ENCODE measurements at places on chromosomes 13 and 19.

DNA sequence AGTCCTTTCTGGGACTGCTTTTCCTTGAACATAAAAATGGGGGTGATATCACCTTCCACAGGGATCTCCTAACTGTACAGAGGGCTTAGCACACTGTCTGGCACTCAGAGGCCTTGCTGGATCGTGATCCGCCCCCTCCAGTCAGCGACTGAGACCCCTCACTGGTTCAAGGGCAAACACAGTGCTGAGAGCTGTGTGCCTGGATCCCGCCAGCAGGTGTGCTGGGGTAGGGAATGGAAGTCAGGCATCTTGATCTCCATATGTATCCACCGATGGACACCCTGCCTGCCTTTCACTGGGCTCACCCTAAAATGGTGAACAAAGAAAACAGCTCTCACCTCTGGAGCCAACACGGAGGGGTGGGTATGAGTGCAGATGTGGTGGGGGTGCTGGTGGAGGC, 64.3 kb downstream of the IRS2 start:
- DNase-seq = no peak

DNA sequence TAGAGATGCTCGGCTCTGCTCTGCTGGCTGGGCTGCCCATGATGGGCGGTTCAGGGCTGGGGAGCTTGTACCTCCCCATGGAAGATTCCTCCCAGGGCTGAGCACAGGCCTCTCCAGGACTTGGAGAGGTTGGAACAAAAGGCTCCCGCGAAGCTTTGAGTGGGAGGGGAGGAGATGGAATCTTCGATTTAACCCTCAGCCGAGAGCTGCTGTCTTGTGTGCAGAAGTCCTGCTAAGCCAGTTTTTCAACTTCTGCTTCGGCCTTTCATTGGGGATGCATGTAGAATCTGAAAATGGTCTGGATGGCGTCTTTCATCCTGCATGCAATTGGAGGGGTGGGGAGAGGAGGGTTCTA, 163.3 kb downstream of the KDM4B start:
- no peak for DNase-seq

DNA sequence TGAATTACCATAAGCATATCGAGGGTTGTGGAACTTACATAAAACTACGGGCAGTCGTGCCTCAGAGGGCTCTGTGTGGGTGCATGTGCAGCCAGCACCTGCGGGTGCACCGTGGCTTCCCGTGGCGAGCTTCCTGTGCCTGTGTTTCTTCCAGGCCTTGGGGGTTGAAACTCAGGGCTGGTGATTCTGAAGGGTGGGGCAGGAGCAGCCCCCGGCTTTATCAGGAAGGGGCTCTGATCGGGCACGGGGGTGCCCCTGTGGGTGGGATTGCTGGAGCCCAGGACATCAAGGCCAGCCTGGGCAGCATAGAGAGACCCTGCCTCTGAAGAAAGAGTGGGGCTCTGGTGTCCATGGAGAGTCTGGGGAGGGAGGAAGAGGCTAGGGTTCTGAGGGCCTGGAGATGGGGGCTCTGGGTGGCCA, 11.1 kb downstream of the ATP4B start:
- DNase-seq = no peak

GRCh38 chr13:28306325-28306724, 168.0 kb downstream of the PAN3 start:
- DNase-seq = no peak

DNA sequence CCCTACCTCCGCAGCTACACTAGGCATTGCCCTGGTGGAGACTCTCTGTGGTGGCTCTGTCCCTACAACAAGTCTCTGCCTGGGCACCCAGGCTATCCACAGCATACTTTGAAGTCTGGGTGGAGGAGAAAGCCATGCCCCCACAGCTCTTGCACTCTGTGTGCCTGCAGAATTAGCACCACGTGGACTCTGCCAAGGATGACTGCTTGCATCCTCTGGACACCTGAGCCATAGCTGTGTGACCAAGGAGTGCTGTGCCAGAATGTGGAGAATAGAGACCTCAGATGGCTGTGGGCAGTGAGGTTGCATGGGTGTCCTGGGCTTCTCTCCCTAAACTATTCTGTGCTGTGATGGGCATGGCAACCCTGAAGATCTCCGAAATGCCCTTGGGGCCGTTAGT, 21.2 kb upstream of the MCF2L start:
- no peak for DNase-seq

DNA sequence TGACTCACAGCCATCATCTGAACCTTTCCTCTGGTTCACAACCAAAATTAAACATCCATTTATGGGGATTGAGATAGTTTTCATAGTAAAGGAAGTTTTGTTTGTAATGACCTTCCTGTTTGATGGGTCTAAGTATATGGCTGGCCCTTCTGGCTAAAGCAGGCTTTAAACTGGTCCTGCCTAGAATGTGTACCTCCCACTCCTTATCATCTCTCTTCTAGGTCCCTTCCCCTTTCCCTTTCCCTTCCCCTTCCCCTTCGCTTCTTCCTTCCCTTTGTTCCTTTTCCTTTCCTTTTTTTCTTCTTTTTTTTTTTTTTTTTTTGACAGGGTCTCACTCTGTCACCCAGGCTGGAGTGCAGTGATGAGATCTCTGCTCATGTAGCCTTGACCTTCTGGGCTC, 35.6 kb downstream of the BBC3 start:
- no peak for DNase-seq

GRCh38 chr19:10421240-10422045, 1.1 kb downstream of the PDE4A start:
- DNase-seq = no peak

DNA sequence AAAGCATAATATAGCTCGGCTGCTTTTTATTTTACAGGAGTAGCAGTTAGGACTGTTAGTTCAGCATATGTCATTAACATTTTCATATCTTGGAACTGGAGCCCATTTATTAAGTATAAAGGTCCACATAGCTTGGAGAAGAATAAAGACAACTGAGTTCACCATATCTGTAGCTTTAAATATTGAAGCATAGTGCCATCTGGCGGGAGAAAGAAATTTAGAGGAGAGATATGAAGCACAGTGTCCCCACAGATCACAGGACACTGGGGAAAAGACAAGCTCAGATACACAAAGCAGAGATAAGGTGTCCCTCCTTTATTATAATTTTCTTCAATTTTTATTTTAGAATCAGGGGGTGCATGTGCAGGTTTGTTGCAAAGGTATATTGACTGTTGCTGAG, 104.7 kb upstream of the FREM2 start:
- no peak for DNase-seq

- no peak for DNase-seq
Observed at GRCh38 chr13:27975564-27976361, 6.6 kb upstream of the CDX2 start.

DNA sequence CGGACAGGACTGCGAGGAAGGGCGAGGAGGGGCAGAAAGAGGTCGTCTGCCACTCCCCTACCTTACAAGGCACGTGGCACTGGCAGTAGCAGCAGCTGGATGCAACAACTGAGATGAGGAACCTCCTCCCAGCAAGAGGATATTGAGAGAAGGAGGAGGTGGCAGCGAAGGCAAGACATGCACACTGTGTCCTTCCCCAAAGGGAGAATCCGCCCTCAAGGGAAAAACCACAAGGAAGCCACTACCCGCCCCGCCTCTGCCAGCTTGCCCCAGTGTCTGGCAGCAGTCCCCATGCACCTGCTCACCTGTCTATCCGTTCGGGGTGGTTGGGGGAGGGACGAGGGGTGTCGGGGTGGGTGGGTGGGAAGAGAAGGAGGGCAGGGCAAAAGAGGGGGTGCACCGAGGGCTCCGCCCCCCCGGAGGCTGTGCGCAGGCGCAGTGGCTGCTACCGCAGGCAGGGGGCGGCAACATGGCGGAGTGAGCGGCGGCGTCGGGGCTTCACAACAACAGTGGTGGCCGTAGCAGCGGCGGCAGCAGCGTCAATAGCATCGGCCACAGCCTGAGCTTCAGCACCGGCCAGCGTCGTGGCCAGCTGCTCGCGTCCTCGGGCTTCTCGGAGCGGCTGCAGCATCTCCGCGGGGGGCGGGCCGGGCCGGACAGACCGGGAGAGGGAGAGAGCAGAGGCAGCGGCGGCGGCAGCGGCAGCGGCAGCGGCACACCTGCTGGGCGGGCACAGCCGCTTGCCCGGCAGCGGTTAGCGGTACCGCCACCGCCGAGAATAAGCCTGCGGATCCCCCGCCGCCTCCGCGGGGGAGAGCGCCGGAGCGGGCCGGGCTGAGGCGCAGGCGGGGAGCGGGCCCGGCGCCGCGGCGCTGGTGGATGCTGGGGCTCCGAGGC, at the start of gene NBEA:
NBEA (plus strand) TSS at position 436 of the 897 bp plus-strand sequence. CDS start 551 bp downstream, outside the sequence.
- DNase-seq = no peak

GRCh38 chr19:14686411-14686810, 3.4 kb upstream of the ZNF333 start:
- DNase-seq = no peak

DNA sequence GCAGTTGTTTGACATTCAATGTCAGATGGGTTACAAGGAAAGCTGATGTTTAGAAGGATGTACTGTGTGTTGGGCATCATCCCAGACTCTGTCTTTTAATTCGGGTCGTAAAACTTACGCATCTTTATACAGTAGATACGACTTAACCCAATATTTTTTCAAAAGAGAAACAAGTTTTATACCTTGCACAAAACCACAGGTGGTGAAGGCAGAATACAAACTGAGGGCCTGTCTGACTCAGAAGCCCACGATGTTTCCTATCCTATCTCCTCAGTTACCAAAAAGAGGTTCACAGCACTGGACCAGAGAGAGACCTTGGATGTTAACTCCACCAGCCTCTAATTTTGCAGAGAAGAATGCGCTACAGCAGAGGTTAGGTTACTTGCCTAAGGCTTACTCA, 477.0 kb downstream of the FOXO1 start:
- no peak for DNase-seq

DNA sequence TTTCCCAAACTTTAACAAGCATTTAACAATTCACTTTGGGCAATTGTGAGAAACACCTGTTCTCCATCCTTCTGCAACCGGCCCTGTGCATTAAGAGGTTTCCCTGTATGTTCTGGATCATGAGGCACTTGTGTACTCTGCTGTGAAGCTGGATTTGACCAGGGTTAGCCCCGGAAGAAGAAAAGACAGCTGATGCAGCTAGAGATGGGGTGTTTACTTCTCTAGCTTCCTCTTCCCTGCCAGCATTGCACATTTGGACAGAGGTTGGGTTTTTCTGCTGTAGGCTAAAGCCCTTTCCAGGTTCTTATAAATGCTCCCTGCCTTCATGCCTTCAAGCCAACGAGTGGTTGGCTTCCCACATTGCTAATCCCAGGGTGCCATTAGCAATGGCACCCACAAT, 20.9 kb downstream of the MBD3L2B start:
- DNase-seq = no peak

DNA sequence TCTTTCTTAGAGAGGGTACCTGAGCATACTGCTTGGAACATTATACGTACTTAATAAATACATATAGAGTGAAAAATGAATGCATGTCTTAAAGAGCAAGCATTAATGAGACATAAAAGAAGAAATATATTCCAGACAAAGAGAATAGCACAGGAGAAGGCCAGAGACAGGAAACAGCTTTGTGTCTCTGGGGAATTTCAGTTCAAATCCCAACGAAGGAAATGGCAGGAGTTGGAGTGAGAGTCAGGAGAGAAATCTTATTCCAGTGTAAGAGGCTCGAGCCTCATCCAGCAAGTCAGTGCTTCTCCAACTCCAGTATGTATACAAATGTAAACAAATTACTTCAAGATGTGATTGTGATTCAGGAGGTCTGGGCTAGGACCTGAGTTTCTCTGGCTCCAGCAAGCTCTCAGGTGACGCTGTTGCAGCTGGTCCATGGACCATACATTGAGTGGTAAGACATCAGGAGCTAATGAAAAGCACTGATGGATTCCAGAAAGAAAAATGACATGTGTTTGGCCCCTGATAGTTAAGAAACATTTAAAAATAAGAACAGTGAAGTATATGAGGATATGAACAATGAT, 108.2 kb downstream of the RAP2A start:
- no peak for DNase-seq

- DNase-seq = no peak
Observed at GRCh38 chr13:94416454-94417080, 62.9 kb downstream of the DCT start.

DNA sequence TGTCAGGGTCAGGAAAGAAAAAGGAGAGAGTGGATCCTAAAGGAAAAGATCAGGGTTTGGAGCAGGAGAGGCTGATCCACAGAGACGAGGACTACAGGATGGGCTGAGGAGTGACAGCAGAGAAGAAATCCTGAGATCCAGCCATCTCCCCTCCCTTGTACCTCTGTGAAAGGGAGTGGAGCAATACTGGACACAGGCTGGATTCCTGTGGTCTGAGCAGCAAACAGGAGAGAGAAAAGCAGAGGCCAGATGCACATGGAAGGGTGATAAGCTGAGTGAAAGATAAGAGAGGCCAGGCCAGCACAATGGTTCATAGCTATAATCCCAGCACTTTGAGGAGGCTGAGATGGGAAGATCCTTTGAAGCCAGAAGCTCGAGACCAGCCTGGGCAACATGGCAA, 472.1 kb upstream of the TSHZ3 start:
- no peak for DNase-seq

DNA sequence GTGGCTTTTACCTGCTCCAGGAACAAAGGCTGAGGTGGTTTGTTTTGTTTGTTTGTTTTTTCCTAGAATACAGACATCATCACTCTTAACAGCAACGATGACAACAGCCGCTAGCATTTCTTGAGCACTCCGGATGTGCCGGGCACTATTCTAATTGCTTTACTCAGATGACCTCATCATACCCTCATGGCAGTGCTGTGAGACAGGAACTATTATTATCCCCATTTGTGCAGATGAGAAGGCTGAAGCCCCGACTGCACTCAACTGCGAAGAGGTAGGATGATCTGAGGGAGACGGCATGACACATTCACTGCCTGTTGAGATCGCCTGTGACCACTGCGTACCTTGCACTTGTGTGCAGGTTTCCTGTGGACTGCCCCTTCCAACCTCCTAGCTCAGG, 66.5 kb downstream of the CCDC70 start:
- no peak for DNase-seq

- DNase-seq = no peak
Observed at GRCh38 chr19:10378124-10378523, 2.2 kb downstream of the TYK2 start.

GRCh38 chr19:45826934-45827333, 11.8 kb upstream of the RSPH6A start:
- no peak for DNase-seq

DNA sequence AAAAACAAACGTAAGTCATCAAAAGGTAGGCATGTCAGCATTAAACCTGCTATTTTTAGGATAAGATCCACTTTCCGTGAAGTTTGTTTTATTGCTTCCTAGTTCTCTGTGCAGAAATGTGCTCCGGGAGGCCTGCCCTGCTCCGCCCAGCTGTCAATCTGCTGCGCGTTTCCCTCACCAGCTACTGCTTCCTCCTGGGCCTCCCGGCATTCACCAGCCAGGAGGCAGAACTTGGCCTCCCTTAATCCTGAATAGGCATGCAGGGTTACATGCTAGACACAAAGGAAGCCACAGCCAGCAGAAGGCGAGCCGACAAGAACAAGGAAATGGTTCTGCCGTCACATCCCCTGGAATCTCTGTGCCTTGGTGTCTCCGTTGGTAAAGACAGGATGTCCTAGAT, 386.2 kb downstream of the IRS2 start:
- no peak for DNase-seq

DNA sequence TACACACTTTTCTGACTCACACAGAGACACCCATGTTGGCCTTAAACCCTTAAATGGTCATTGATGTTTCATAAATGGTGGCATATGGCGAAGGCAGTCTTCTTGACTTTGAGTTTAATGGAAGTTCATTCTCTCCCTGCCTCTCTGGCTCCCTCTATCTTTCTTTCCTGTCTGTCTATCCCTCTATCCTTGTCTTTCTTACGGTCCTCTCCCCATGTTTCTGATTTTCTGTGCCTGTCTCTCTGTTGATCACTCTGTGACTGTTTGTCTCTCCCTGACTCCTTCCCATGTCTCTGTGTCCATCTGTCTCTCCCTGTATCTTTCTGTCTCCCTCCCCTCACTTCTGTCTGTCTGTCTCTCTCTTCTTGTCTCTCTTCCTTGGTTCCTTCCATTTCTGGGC, 43.2 kb upstream of the SHKBP1 start:
- DNase-seq = no peak

Data from AG04449 (cell line).